ENCODE measurements at places on chromosomes 12 and 14. TPM values are rescaled to one million over a fixed set of nuclear protein-coding genes. Genes with fewer than 3 reads are reported as not detected.

The NEUROD4 gene
- total RNA-seq, result not detected

The CIROP gene
- total RNA-seq, result not detected

The DAO gene
- total RNA-seq, result 0.41 TPM

The ATXN2 gene
- total RNA-seq, result 56.5 TPM

The LGR5 gene
- total RNA-seq, result 0.19 TPM

The INSM2 gene
- total RNA-seq, result not detected

The PLA2G1B gene
- not detected for total RNA-seq

The SPTB gene
- 1.7 TPM for total RNA-seq

Data from kidney (tissue), 22 donors.